ENCODE measurements at places on chromosomes 1 and 21. TPM values are rescaled to one million over a fixed set of nuclear protein-coding genes. Genes with fewer than 3 reads are reported as not detected.

Gene S100A7A
- not detected for total RNA-seq

Gene SLC25A24
- 34.3 TPM for total RNA-seq

Gene KRTAP19-1
- not detected for total RNA-seq

Gene FTCD
- total RNA-seq = 0.25 TPM

Gene CA14
- total RNA-seq = not detected

Gene NFIA
- 0.16 TPM for total RNA-seq

Gene SLC6A17
- total RNA-seq = 0.02 TPM

Gene DISP1
- total RNA-seq = 1.2 TPM

Gene FMO5
- total RNA-seq = 0.39 TPM

Gene NPHS2
- not detected for total RNA-seq

Gene RIPPLY3
- total RNA-seq = not detected

Gene ACBD3
- 24.5 TPM for total RNA-seq

Gene RIMKLA
- total RNA-seq = 1.2 TPM

Gene TNFRSF25
- total RNA-seq = 95.0 TPM

Gene FCRL1
- total RNA-seq = 0.09 TPM

Gene MYBPH
- not detected for total RNA-seq

Gene CFAP298
- total RNA-seq = 39.6 TPM

Gene LCE1F
- not detected for total RNA-seq

Gene LRRIQ3
- total RNA-seq = 0.48 TPM

Gene SLC2A5
- 0.05 TPM for total RNA-seq

Gene C4BPA
- not detected for total RNA-seq

Gene S100A10
- 437 TPM for total RNA-seq

Gene QSOX1
- 28.6 TPM for total RNA-seq

Gene TTC24
- total RNA-seq = 2.3 TPM

Gene RNU1-2
- 2,397 TPM for total RNA-seq

Gene INAVA
- total RNA-seq = not detected
